Non-pigmented ciliary epithelial cell (primary cell): ENCODE measurements at places on chromosomes 4 and X.
A peak's percentile ranks its signal among the peaks of the same experiment; 100 is the strongest.

- DNase-seq, result no peak
Measured at GRCh38 chr4:151785484-151786157, 24.8 kb upstream of the GATB start.

DNA sequence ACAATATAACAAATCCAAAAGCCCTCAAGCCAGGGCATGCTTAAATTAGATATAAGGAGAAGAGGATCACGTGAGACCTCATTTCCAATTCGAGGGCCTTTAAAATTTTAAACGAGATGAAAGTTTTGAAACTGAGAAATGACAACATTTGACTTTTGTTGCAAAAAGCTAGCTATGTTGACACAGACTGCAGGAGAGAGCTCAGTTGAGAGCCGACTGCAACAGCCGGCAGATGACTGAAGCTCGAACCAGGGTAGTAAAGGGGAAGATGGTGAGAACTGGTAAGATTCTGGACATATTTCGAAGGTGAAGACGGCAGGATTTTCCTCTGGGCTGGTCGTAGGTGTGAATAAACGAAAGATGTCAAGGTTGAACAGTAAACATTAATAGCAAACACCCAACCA lies 773 bp downstream of the PRMT9 start:
- no peak for DNase-seq

DNA sequence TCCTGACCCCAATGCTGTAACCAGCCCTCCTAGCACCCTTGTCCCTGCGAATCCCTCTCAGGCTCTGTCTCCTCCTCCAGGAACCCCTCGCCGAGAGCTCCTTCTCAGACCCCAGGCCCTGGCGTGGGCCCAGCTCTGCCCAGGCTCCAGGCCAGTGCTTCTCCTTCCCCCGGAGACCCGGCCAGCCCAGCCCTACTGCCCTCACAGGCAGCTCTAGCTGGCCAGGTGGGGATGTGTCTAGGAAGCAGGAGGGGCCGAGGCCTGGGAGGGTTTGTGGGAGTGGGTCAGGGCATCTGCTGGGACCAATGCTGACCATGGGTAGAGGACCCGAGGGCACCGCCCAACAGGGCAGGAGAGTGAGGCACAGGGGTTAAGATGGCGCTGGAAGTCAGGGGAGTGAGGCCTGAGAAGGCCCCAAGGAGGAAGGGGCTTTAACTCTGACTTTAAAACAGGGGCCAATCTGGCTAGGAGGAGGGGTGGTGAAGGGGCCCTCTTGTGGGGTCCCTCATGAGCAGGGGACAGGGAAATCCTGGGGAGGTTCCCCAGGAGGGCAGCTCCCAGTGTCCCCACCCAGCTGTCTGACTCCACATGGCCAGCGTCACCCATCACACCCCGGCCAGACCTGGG lies 64.7 kb upstream of the NKX1-1 start:
- no peak for DNase-seq

DNA sequence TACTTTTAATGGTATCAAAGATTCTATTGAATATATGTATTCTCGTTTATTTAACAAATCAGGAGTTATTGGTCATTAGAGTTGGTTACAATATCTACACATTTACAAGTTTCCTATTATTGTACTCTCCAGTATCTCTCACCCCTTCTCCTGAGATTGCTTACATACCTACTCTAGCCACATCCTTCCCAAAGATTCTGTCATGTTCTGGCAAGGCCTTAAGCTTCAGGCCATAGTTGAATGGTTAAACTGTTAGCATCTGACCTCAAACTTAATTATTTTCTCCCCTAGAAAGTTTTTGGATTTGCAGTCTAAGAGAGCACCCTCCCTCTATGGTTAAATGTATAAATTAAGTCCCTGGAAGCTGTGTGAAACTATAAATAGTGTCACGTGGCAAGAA lies 784.2 kb downstream of the GLUD2 start:
- peak; percentile 36 for DNase-seq

DNA sequence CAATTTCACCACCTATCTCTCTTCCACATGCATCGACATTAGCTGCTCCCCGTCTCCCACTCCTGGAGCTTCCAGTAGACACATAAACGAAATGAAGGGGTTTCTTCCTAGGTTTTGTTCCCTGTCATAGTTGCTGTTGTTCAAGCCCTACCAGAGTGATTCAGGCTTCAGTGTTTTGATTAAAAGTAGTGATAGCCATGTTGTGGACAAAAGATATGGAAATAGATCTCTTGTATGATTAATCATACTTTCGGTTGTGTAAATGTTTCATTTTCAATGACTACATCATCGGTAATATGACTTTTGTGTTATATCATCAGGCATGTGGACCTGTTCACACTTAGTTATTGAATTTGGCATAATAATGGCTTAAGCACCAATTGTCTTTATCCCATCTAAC lies 96.5 kb upstream of the KLF3 start:
- no peak for DNase-seq

DNA sequence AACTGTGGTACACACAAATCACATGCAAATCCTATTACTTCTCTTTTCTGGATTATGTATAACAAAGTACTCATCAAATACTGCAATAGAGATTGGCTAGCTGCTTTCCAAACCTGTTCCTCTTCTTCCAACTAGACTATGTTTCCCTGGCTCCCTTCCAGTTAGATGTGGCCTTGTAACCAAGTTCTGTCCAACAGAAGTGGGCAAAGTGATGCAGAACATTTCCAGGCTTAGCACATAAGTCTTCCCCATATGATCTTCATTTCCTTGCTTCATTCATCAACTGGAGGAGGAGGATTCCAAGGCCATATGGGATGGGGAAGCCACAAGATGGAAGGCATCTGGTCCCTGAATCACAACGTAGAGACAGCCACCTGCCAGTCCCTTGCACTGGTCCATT lies 8.0 kb downstream of the SLC9A7 start:
- DNase-seq, result no peak

DNA sequence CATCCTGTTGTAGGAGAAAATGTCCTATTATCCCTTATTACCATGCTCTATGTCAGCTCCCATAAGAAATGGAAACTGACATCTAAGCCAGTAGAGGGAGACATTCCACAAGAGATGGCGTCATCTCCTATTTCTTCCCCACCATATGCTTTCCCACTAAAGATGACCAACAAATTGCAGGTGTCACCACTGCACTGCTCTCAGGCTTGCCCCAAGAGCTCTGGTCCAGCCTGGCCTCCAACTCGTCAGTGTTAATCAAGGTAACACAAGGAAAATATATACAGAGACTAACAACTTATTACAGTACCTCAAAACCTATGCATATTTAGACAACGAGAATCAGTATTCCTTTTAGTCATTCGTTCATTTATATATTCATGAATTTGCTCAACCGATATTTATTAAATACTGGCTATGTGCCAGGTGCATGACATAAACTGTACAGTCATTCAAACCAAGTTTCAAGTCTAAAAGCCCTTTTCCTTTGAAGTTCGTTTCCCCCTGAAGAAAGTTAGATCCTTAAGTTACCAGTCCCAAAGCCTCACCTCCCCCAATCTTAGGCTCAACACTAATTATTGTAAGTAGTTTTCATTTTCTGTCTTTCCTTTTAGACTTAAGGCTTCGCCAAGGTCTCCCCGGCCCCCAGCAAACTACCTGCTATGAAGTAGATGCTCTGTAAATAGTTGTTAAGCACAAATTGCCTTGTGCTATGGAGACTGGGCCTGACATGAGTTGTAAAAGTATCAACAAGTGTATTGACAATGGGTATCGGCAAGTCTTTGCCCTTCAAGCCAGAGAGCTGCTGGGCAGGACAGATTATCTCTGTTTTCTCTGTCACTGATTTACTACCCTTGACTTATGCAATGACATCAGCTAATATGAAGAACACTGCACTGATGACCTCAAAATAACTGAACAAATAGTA lies 3.1 kb upstream of the FGB start:
- peak; percentile 41 for DNase-seq

DNA sequence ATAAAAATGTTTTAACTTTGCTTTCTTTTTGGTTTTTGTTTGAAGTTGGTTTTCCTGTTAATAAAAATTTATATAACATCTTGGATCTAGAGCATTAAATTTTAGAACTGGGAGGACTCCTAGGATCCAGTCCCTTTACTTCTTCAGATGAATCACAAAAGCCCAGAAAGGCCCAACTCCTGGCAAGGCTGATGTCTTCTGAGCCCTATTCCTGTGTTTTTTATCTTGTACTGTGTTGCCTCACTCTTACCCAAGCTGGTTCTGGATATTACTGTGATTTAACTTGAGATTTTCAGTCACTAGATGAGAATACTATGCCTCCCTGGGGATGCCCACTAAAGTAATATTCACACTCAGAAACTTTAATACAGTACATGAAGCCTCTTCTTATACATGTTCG lies 127.1 kb upstream of the GALNT7 start:
- no peak for DNase-seq

- DNase-seq, result no peak
Measured at GRCh38 chr4:111198446-111198845, 575.6 kb upstream of the PITX2 start.

DNA sequence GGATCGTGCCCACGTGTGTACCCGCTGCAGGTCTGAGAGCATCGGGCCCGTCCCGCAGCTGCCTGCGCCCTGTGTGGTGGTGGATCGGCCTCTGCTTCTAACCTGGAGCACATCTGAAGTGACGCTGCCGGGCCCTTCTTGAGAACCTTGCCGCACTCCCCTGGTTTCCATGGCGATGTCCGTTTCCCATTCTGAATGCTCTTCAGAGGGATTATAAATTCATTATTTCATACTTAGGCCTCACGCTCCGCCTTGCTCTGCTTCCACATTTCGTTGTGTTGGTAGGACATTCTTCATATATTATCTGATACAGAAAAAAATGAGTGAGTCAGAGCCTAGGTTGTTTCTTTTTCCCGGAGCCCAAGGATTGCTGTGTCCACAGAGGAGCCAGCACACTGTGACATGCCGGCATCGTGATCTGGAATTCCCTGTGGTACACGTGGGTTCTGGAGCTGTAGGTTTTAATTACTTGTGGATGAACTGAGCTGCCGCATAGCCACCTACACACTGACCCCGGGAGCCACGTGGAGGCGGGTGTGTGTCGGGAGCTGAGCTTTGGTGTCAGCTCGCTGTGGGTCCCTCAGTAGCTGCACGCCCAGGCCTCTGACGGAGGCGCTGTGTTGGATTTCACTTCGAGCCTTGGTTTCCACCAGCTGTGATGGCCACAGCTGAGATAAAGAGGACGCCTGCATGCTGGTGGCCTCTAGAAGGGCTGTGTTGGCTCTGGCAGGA lies 63.4 kb downstream of the PSAPL1 start:
- peak; percentile 91 for DNase-seq

GRCh38 chr4:55343887-55344286 lies 2.2 kb upstream of the SRD5A3 start:
- DNase-seq, result no peak

DNA sequence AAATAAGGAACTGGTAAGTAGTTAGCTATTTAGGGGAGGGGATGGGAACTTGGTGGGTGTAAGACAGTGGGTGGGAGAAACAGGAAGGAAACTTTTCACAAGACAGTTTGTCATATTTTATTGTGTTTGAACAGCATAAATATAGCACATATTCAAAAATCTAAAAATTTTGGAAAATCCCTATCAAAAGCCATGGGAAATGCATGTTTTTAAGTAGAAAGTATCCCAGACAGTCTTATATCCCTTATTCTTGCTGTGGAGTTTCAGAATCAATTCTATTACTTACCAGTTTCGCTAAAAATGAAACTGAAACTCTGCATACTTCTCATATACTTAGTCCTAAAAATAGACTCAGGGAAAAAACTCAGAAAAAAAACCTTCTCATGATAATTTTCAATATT lies 22.3 kb upstream of the RASGEF1B start:
- no peak for DNase-seq

DNA sequence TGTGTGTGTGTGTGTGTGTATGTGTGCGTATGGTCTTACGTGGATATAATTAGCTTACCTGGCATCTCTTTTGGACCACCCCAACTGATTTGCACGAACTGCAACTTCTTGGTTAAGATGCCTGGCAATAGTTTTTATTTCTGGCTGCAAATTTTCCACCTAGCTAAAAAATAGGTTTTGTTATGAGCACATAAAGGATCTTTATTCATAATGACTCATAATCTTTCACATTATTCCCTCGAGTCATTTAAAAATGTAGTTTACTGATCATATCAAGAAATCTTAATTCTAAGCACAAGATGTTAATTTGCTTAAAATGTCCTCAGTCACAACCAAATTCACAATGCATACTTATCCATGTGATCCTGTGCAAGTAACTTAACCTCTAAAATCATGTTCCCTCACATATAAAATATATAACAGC lies 1.5 kb downstream of the COX18 start:
- no peak for DNase-seq

GRCh38 chr4:70183168-70183939 lies 12.2 kb upstream of the ODAM start:
- DNase-seq, result peak; percentile 18

DNA sequence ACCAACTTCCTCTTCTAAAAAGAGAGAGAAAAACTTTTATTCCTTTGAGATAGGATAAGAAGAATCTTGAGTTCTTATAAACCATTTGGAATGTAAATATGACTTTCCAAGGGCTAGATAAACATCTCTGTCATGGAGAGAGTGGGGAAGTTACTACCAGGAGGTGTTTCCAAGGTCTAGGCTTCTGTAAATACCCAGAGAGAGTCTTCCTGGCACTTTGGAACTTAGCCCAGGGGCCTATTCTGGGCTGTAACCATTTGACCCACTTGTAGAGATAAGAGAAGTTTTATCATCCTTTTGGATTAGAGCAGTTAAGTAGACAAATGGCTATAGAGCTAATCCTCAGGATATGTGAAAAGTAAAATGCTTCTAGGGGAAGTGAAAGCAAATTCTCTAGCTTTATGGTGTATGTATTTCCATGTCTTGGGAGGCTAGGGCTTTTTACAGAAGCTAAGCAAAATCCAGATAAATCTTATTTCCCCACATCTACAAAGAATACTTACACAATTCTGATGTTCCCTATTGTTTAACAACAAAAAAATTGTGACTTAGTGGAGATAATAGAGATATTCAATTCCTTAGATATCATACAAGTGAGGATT lies 51.1 kb downstream of the MCUB start:
- DNase-seq, result no peak

DNA sequence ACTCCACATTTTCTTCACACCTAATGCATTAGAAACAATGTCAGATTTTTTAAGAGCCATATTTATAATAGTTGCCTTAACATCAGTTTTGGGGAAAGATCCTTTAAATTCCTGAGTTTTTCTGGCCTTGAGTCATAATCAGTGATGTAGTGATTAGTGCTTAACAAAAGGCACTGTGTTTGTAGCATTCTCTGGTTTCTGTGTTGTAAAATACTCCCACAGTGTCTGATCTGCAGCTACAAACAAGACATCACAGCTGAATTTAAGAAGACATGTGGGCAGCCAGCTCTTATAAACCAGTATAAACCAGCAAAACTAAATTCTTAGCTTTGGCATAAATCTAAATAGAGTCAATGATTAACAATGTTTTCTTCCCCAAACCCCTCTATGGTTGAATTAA lies 233.8 kb downstream of the FSTL5 start:
- no peak for DNase-seq

- no peak for DNase-seq
Measured at GRCh38 chr4:122614621-122615020, 6.2 kb downstream of the IL21 start.

GRCh38 chrX:68432648-68433047 lies 647 bp downstream of the OPHN1 start:
- DNase-seq, result no peak
